ENCODE measurements at places on chromosomes 6 and 20.

GRCh38 chr6:62993951-62994350 lies 217.3 kb upstream of the FKBP1C start:
- no peak for DNase-seq

DNA sequence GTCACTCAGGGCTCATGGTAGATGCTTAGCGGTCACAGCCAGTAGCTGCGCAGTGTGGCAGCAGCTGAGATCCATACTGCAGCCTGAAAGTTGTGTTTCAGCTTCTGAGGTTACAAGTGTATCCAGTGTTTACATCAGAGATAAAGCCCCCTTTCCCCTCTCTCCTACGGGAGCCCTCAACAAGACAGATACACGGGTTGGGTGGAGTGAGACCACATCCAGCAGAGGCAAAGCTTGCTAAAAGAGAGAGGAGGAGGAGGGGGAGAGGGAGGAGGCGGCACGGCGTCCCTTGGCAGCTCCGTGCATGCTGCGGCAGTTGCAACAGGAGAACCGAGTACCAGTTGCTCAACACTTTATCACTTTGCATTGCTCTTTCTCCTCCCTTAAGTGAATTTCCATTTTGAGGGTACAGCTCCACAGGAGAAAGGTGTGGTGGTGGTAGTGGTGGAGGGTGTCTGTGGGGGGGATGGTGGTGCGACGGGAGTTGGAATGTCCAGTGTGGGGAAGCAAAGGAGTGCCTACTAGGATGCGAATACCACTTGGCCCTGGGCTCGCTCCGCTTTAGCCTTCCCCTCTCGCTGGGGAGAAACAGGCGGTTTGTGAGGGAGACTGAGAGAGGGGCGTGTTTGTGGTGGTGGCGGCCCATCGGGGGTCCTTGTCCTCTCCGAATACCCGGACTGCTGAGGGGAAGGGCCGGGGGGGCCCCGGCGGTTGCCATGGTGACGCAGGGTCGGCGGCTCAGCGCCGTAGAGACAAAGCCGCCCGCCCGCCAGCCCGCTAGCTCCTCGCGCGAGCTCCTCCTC lies 405 bp upstream of the RNF182 start:
- DNase-seq = peak; percentile 79

DNA sequence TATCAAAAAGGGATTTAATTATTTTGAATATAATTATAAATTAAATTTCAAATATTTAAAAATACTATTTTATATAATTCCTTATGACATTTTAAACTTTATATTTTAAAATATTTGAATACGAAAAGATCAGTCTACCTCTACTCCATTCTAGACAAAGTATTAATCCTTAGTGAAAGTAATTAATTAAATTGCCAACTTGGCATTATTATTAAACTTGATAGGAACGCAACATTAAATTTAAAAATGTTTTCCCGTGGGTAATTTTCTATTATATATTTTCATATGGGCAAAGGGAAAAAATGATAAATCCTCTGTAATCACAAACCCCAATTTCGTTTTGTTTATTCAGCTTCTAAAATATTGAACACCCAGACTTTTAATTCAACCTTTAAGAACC lies 8.4 kb upstream of the FHL5 start:
- no peak for DNase-seq

DNA sequence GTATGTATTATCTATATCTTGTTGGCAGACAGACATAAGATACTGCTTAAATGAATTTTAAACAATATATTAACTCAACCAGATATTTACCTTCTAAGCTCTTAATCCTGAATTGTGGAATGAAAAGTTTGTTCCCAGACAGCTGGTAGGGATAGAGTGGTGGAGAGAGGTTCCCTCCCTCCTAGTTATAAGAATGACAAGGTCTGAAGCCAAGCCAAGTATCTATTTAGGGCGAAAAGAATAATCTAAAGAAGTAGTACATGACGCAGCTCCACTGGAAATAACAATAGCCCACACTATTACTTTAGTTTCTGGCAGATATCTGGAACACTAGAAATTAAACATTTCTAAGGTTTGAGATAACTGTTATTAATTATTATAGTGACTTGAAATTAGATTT lies 104.3 kb downstream of the AHI1 start:
- no peak for DNase-seq

- DNase-seq = no peak
Observed at GRCh38 chr20:34096699-34097444, 15.2 kb downstream of the EIF2S2 start.

DNA sequence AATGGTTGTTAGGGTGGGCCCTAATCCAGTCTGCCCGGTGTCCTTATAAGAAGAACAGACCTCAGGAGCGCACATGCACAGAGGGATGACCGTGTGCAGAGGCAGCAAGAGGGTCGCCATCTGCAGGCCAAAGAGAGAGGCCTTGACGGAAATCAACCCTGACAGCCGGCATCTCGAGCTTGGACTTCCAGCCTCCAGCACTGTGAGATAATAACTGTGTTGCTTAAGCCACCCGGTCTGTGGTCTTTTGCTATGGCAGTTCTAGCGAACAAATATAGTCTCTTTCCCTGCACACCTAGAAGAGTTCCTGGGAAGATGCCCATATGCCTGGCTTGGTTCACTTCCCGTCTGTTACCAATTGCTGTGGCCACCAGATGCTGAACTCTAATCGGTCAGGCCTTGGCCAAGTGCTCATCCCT lies 35.3 kb upstream of the PTGIS start:
- peak; percentile 78 for DNase-seq

- DNase-seq = no peak
Observed at GRCh38 chr6:15380351-15380750, 134.5 kb downstream of the JARID2 start.

DNA sequence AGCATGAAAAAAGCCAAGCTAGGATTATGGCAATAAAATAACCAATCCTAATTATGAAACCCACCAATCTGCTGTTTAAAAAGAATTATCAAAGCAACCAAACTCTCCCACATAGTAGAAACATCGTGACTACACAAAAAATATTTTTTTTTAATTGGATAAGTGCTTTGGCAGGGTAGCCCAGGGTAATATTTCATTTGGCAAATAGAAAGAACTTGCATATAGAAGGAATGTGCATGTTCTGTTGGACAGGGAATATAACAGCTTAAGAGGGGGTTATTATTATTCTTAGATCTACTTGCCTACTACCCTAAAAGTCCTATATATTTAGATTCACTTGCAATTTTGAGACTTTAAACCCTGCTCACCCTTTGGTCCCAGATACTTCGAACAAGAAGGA lies 972 bp downstream of the GSTA3 start:
- no peak for DNase-seq

DNA sequence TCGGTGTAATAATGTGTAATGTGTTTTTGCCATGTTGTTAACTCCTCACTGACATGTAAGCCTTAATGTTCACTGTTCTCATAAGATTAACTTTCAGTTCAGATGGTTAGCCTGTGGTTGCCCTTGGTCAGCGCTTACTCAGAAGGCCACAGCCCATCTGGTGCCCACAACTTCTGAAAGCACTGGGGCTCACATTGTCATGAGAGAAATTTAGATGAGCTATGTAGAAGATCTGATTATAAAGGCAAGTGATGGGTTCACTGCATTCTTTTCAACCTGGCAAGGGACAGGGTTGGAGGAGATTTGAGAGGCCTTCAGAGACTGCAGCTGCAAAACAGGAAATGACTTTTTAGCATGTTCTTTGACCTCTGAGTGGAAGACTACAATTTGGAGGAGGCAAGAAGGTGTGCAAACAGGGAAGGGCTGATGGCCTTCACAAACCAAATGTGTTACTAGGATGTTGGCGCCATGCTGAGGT lies 242.3 kb upstream of the SUPT3H start:
- peak; percentile 83 for DNase-seq

- no peak for DNase-seq
Observed at GRCh38 chr6:127877231-127877630, 23.6 kb downstream of the THEMIS start.

DNA sequence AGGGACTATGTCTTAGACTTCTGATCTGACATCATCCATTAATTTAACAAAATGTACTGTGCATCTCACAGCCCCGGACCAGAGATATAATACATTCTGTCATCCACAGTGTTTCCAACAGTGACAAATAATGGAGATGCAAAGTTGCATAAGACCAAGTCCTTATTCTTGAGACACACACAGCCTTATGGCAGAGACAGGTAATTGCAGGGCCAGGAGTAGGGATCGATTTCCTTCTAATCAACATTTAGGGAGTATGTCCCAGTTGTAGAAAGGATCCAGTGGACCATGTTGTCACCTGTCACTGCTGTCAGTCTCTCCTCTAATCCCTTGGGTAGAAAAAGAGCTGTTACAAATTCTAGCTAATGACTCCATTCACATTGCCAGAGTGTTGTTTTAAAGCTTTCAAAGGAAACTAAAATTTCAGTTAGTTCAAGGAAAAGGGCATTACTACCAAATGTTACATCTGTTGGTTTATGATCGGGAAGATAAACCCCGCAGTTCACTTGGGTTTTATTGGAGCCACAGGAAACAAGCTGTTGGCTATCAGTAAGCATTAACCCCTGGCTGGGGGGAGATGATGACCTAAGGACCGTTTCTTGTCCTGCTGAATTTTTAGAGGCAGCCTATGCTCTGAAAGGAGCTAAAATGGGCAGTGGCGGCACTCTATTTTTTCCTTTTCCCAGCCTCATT lies 111.4 kb upstream of the ATXN1 start:
- DNase-seq = peak; percentile 6

DNA sequence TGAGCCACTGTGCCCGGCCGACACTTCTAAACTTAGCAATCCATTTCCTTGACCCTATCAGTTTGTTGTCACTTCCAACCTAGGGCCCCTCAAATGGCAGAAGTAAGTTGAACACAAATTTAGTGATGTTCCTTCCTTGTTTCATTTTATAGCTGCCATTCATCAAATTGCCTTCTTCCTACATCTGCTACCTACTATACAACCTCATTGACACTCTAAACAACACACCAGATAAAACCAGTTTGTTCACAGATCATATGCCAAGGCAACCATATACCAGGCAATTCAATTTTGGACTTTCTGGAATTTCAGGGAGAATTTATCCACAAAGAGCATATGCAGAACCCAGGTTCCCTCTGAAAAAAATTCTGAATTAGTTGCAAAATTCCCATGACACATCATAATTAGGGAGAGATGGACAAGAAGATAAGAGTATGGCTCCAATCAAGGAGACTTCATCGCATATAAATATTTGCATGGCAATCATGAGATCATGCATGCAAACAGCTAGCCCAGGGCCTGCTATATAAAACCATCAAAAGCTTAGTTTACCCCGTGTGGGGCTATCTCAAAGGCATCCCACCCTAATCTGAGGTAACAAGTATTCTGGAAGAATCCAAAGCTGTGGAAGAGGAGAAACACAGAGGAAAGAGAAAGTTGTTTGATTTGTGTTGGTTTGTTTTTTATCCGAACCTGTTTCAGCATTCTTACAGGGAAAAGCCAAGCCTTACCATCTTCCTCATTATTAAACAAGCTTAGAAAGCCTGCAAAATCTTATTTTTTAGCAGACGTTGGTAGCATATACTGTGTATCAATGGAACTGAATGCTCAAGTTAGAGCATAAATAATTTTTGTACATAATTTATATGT lies 132.8 kb upstream of the TNFAIP3 start:
- no peak for DNase-seq

GRCh38 chr6:109184638-109185037 lies 89.3 kb downstream of the CEP57L1 start:
- no peak for DNase-seq

GRCh38 chr6:27286141-27286540 lies 25.9 kb downstream of the POM121L2 start:
- DNase-seq = no peak

GRCh38 chr6:117677553-117678141 lies 2.4 kb downstream of the NUS1 start:
- DNase-seq = peak; percentile 50

DNA sequence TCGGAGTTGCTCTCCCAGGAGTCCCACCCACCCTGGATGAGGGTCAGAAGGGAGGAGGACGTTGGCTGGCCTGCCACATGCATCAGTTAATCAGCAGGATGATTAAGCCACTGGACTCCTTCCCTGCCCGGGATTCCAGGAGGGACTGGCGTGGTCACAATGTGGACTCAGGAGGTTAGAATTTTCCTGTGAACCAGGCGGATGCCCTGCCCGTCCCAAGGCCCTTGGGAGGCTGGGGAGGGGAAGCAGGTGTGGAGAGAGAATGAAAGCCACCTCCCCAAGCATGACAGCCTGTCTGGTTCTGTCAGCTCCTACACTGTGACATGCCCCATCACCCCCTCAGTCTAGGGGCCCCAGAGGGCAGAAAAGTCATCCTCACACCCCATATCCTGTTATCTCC lies 11.6 kb upstream of the ITPR3 start:
- DNase-seq = peak; percentile 89

GRCh38 chr6:46412662-46413061 lies 78.6 kb downstream of the RCAN2 start:
- DNase-seq = no peak

DNA sequence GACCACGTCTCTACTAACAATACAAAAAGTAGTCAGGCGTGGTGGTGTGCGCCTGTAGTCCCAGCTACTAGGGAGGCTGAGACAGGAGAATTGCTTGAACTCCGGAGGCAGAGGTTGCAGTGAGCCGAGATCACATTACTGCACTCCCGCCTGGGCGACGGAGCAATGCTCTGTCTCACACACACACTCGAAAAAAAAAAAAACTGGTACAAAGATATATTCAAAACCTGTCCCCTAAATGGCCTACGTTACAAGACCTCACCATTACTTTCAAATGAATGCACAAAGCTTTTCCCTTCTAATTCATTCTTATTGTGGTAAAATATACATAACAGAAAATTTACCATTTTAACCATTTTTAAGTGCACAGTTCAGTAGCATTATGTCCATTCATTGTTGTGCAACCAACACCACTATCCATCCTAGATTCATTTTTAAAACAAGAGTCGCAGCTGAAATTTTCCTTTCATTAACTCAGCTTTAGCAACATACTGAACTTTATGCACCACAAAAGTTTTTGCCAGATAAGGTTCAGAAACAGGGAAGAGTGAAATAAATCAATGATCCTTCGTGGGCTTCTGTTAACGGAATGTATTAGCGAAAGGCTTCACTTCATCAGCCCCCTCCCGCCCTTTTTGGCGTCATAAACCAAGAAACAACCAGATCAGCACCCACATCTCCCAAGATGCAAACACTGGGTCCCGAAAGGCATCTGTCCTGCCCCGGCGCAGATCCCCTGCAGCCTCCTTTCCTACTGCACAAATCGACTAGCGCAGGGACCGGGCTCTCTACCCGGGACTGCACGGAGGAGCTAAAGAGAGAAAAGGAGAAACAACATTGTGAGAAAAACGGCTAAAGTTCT lies 825 bp upstream of the FAM135A start:
- DNase-seq = no peak

GRCh38 chr6:31651602-31652191 lies 764 bp downstream of the BAG6 start:
- peak; percentile 91 for DNase-seq

- DNase-seq = no peak
Observed at GRCh38 chr6:5644523-5645185, 362.1 kb downstream of the NRN1 start.

All from foreskin fibroblast (primary cell).